ENCODE measurements at places on chromosomes 7 and 10.

DNA sequence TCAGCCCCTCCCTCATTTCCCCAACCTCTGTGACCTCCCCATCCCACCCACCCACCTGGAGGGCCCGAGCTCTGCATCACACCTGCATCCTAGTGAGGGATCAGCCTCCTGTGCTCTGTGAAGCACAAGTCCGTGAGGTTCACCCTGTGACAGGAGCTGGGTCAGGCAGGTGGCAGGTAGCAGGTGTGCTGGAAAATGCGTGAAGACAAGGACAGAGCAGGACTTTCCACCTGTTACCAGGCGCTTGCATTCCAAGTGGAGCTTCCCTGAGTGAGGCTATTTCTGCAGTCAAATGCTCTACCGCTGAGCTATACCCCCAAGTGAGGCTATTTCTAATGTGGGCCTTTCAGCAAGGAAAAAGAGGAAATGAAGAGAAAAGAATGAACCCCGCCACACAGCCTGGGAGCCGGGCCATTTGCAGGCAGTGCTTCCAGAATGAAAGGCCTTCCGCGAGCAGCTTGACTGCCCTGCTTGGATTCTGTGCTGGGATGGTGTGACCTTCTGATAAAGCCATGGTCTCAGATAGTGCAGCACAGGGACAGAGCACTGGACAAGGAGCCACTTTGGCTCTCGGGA, 13.3 kb upstream of the CPXM2 start:
- DNase-seq = no peak

- no peak for DNase-seq
These were observed 32.1 kb upstream of the PTPN12 start for GRCh38 chr7:77504951-77505350.

- DNase-seq = no peak
These were observed 141.7 kb upstream of the PFKP start for GRCh38 chr10:2925631-2926030.

DNA sequence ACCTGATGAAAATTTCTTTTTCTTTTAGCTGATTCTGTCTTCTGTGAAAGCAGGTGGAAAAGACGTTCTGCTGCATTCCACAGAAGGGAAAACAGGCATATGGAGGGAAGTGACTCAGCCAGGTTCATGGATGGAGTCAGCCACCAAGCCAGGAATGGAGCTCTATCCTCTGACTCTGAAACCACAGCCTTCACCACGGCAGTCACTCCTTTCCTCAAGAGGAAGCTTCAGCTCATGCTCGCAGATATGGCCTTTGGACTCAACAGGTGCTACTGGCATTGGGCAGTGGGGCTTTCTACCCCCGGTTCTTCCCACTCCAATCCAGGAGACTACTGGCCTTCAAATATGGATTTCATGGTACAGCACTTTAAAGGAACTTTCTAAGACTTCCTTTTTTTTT, 11.5 kb upstream of the PLAU start:
- DNase-seq = no peak

DNA sequence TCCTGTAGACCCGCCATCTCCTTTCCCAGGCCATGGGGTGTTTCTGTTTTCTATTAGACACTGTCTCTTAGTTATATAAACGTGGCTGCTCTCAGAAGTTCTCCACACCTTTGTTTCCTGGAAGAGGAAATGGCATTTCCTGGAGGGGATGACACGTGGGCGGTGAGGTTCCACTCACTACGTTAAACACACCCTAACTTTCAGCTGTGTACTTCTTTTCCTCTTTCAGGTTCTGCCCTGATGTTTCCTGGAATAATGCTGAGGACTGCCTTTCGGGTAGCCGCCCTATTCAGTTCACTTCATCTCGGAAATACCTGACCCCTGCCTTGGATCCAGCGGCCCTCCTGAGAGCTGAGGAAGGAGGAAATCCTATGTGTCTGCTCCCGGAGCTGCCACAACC, 3.4 kb upstream of the PRKCQ start:
- DNase-seq = no peak

DNA sequence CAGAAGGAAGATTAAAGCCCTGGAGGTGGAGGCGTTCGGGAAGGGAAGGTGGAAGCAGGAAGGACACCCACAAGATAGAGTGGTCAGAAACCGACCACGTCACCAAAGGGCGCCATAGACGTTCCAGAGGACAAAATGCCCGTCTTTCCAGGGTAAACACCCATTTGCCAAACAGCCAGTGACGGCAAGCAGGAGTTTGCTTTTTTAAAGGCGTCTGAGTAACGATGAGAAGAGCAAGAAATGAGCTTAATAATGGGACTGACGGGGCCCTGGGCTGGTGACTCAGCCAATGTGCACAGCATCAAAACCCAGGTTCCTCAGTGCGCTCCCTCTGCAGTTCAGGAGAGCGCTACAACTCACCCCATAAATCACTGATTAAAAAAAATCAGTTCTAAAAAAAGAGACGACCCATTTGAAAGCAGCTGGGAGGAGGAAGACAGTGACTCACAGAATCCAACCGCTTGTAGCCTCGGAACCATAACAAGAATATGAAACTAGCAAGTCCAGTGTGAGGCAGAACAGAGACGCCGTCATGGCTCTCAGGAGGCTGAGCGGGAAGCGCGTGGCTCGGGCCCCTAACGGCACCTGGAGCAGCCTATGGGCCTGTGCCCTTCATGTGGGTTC, 5.9 kb downstream of the DIP2C start:
- peak; percentile 51 for DNase-seq
